Mammary epithelial cell (primary cell): ENCODE measurements at places on chromosomes 3 and 15.

GRCh38 chr3:15438983-15439382 is 11.6 kb downstream of the EAF1 start:
- DNase-seq: peak; percentile 16

DNA sequence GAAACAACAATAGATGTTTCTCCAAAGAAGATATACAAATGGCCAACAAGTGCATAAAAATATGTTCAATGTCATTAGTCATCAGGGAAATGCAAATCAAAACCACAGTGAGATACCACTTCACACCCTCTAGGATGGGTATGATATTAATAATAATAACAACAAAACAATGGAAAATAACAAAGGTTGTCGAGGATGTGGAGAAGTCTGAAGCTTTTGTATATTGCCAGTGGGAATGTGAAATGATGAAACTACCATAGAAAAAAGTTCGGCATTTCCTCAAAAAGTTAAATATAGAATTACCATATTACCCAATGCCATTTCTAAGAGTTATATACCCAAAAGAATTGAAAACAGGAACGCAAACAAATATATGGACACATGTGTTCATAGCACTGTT is 10.8 kb downstream of the BHLHE40 start:
- no peak for DNase-seq

DNA sequence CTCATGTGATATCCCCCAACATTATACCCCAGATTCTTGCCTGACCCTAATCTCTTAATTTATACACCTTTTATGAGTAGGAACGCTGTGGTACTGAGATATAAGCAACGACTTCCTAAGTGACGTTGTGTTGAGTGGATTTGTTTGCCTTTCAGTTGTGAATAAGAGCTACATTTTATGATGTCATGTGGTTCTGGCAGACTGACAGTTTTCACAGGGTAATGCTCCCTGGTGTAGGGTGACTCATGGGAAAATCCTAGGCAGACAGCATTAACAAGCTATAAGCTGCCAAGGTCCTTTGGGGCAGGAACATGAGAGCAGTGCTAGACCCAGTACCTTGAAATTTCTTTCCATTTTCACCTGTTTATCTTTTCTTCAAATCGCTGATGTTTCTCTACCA is 11.2 kb downstream of the C3orf52 start:
- peak; percentile 99 for DNase-seq

GRCh38 chr15:87522997-87523396 is 733.5 kb downstream of the NTRK3 start:
- DNase-seq: peak; percentile 13

DNA sequence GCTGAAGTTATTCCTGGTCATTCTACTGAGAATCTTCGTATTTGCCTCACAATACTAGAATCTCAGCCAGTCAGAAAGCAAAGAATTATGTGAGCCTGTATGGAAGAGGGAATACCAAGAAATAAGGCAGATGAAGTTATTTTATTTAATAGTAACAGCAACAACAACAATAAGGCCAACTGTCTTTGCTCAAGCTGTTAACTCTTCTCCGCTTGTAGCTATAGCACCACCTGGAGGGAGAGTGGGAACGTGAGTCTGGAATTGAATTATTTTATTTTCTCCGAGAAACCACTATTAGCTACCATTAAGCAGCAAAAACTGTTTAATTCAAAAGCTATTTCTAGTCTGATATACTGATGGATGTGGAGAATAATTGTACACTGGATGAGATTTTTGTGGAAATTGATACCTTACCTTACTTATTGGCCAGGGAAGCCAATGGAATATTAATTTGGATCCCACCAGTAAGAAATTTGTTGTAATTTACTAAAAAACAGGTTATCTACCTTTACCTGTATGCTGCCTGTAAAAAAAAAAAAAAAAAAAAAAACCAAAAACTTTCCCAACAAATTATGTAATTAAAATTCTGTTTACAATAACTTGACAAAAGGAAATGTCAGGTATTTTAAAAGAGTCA is 50.1 kb downstream of the CALML4 start:
- peak; percentile 42 for DNase-seq

DNA sequence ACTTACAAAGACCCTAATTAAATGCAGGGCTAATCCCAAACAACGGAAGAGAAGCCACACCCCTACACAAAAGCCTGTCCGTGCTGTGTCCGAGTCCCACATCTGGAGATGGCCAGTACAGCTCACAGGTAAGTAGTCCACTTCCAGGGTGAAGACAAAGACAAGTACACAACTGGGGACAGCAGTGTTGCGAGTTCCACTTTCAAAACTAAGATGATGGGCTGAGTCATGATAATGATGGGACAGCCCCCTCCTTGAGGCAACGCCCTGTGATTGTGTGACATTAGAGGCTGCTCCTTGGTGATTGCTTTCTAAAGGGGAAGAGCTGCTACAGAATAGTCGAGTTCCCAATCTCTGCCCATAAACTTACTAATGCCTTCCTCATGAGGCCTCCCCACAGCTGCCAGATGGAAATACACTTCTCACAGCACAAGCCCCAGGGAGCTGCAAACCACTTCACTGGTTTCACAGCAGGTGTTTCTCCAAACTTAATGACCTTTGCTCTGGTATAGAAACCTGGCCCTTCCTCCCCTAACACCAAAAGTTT is 27.6 kb downstream of the RFT1 start:
- DNase-seq: no peak

GRCh38 chr15:85543741-85544155 is 163.3 kb downstream of the AKAP13 start:
- peak; percentile 31 for DNase-seq

GRCh38 chr3:43638594-43639447 is 17.0 kb upstream of the ANO10 start:
- peak; percentile 58 for DNase-seq
